Cardiac atrium fibroblast (primary cell): ENCODE measurements at places on chromosomes 5 and 9. TPM values are rescaled to one million over a fixed set of nuclear protein-coding genes. Genes with fewer than 3 reads are reported as not detected.

The CHSY3 gene
- 9.9 and 10.9 TPM in 2 replicates for total RNA-seq

The GAS1 gene
- 48.2 and 170 TPM in 2 replicates for total RNA-seq

The CKMT2 gene
- 0.72 TPM in 1 of 2 replicates, not detected in the other for total RNA-seq

The EQTN gene
- not detected in 2 replicates for total RNA-seq

The PCDHGC3 gene
- 40.8 and 83.1 TPM in 2 replicates for total RNA-seq

The SLC25A46 gene
- 41.3 and 51.0 TPM in 2 replicates for total RNA-seq

The AMBP gene
- total RNA-seq: not detected in 2 replicates

The KIF4B gene
- not detected in 2 replicates for total RNA-seq

The RFESD gene
- 0.16 and 0.36 TPM in 2 replicates for total RNA-seq

The NUTM2G gene
- total RNA-seq: not detected in 2 replicates

The NRG2 gene
- 0.32 TPM in 1 of 2 replicates, not detected in the other for total RNA-seq

The NFIB gene
- total RNA-seq: 74.0 and 81.8 TPM in 2 replicates

The PCDHB10 gene
- total RNA-seq: 0.16 and 0.18 TPM in 2 replicates

The RASEF gene
- total RNA-seq: not detected in 2 replicates

The NDST1 gene
- total RNA-seq: 79.7 and 94.1 TPM in 2 replicates

The BTNL8 gene
- not detected in 2 replicates for total RNA-seq

The FLT4 gene
- total RNA-seq: under 0.01 and 1.8 TPM in 2 replicates

The TNIP1 gene
- 61.4 and 100.0 TPM in 2 replicates for total RNA-seq

The PCDHA10 gene
- total RNA-seq: not detected in 2 replicates

The NTRK2 gene
- under 0.01 and 1.5 TPM in 2 replicates for total RNA-seq

The SAXO1 gene
- not detected in 2 replicates for total RNA-seq

The C8G gene
- not detected in 2 replicates for total RNA-seq

The TGFBI gene
- total RNA-seq: 957 and 1,161 TPM in 2 replicates

The SHC3 gene
- 7.8 and 25.1 TPM in 2 replicates for total RNA-seq

The GPSM1 gene
- 35.8 and 43.7 TPM in 2 replicates for total RNA-seq

The BHMT gene
- total RNA-seq: not detected in 2 replicates

The INSL6 gene
- not detected in 2 replicates for total RNA-seq

The C1QTNF3 gene
- total RNA-seq: 0.65 and 1.6 TPM in 2 replicates

The HSDL2 gene
- total RNA-seq: 22.7 and 26.1 TPM in 2 replicates

The PCDHGA6 gene
- total RNA-seq: 1.1 and 3.4 TPM in 2 replicates

The NEUROG1 gene
- total RNA-seq: not detected in 2 replicates

The CLINT1 gene
- 57.3 and 64.4 TPM in 2 replicates for total RNA-seq

The PCDHGA8 gene
- 0.18 and 1.8 TPM in 2 replicates for total RNA-seq

The TMEM174 gene
- not detected in 2 replicates for total RNA-seq

The PCDHB14 gene
- total RNA-seq: 0.54 and 1.5 TPM in 2 replicates

The MEF2C gene
- total RNA-seq: 6.3 and 17.5 TPM in 2 replicates

The OGN gene
- 0.49 and 11.4 TPM in 2 replicates for total RNA-seq

The HAVCR2 gene
- total RNA-seq: not detected in 2 replicates

The NMUR2 gene
- total RNA-seq: not detected in 2 replicates

The FOXD4 gene
- not detected in 2 replicates for total RNA-seq

The IFNA13 gene
- total RNA-seq: not detected in 2 replicates

The C9orf153 gene
- total RNA-seq: 0.16 TPM in 1 of 2 replicates, not detected in the other

The IL13 gene
- total RNA-seq: 1.3 TPM in 1 of 2 replicates, not detected in the other

The PROB1 gene
- 1.5 and 2.5 TPM in 2 replicates for total RNA-seq

The LSM11 gene
- total RNA-seq: 3.6 and 3.7 TPM in 2 replicates
